ENCODE measurements at places on chromosomes 4 and X.

DNA sequence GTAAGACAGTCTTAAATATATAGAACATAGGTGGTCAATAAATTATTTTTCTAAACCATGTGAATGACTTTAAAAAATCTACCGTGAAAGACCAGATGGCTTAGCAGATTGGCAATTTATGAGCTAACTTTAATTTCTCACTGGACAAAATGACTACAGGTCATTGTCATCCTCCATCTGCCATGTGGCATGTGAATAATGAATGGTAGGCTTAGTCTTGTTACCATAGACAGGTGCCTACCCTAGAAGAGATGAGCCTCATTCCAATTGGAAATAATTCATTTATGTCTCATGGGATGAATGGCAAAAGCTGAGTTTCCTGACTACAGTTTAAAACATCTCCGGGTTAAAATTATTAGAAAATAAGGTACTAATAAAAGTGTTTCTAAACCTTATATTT lies 1043.3 kb downstream of the FAT4 start:
- no peak for DNase-seq

DNA sequence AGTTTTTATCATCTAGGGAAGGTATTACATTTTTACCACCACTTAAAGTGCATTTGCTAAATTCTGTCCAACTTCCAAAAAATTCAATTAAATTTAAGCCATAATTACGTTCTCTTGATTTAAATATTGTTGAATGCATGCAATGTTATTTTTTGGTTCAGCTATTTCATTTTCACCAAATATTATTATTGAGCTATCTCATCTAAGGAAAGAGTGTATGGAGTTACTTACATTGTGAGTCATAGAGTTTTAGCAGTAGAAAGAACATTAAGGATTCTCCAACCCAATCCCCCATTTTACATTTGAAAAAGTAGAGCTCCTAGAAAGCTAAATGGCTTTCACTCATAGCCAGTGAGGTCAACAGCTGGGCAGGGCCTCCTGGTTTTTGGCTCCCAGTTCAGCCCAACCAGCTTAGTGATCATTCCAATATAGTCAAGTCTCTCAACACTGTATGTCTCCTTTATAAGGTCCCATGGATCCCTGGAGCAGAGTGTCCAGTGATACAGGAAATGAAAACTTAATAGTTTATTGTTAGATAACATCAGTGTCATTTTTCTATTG lies 60.5 kb downstream of the NDNF start:
- no peak for DNase-seq

DNA sequence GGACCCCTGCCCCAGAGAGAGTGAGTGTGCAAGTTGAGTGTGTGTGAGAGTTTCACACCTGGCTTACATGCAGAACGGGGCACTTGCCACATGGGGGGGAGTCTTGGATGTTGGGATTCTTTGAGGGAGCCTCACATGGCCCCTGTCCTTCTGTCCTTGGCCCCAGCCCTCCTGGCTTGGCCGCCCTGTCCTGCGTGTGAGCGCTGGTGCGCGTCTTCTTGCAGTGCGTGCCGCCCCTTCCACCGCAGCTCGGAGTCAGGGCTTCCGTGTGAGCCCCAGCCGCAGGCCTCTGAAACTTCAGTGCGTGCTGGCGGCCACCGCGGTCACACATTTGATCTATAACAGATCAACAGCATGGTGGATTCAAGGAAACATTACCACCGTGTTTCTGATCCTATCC lies 30.1 kb upstream of the HGFAC start:
- DNase-seq = no peak

DNA sequence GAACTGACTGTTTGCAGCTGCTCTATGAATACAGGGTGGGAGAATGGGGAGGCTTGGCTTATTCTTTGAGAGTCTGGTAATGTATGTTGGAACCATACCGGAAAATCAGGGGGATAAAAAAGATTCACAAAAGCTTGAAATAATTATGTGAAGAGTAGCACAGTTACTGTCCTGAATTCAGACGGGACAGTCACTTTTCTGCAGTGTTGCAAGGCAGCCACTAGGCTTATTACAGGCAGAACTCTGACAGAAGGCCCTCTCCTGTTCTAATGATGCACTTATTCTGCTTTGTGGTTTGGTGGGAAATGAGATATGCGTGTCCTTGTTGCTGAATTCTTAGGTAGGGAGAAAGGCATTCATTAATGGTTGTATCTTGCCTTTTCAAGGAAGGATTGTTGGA lies 37.2 kb downstream of the GUCY1B1 start:
- DNase-seq = no peak

DNA sequence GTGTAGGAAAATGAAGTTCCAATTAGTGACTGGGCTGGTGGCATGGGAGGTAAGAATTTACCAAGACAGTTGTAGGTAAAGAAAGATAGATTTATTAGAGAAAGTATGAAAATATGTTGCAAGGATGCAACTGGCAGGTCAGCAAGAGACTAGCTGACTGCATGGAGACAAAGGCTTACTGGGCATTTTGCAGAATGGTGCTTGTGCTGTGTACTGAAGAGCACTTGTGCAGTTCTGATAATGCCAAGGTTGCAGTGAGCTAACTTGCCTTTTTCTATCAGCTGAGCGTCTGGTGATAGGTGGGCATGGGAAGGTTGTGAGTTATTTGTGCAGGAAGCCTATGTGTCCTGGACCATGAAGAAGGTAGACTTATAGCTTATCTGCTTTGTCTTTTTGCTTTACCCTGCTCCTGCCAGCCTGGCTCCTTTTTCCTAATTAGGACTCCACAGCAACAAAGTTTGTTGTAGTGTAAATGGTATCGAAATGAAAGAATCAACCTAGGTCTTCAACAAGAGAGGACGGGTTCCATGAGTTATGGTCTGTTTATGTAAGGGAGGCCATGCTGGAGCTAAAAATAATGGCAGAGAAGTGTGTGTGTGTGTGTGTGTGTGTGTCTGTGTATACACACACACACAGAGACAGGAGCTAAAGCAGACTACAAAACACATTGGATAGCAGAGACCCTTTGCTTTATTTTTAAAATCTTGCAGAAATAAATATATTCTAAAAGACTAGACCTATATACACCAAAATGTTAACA lies 15.0 kb downstream of the BST1 start:
- no peak for DNase-seq

DNA sequence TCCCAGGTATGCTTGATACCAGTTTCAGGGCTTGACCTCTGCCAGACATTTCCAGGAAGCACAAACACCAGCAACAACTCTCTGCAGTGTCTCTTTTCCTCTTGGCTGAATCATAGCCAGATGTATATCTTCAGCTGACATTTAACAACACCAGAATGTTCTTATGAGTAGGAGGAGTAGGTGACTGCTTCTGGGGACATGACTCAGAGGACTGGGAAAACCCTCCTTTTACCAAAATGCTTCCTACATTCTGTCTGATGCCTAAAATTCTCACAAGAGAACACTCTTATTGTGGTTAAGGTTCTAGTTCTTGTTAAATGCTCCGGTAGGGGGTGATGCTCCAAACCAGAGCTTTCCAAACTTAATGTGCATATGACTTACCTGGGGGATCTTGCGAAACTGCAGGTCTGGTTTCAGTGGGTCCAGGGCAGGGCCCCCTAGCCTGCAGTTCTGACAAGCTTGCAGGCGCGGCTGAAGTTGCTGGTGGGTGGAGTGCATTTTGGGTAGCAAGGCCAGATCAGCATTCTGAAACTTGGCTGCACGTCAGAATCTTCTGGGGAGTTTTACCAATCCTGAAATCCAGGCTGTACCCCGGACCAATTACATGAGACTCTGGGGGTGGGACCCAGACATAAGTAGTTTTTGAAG lies 329.3 kb upstream of the RPS6KA3 start:
- DNase-seq = no peak

DNA sequence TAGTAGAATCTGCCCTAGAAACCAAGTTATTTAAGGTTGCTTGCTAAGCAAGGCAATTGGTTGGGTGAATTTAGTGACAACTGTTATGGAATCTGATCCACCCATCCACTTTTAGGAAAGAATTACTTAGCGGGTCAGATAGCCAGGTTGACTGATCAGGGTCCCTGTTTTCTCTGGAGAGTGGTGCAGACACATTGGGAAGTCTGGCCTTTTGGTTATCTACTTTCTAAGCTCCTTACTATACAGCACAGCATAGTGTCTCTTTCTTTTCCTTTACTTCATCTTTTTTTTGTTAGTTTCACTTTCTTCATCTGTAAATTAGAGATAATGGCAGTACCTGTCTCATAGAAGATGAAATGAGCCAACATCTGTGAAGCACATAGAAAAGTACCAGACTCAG lies 7.4 kb downstream of the HERC3 start:
- no peak for DNase-seq

DNA sequence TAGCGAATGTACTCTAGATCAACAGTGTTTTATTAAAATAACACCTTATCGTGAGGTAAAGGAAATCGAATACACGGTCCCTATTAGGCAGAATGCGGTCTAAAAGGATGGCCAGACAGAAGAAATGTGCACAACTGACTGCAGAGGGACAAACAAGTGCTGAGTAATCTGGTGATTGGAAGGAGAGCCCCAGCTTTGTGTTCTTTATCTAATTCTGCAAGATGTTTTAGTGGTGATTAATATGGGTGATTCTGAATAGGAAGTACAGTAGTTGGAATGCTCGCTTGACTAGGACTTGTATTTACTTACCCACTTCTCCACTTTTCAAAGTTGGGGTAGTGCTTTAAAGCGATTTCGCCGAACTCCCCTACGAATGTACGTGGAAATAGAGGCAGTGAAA lies 1.2 kb downstream of the WDR44 start:
- DNase-seq = no peak

- no peak for DNase-seq
Measured at GRCh38 chr4:79842162-79842561, 230.9 kb downstream of the ANTXR2 start.

DNA sequence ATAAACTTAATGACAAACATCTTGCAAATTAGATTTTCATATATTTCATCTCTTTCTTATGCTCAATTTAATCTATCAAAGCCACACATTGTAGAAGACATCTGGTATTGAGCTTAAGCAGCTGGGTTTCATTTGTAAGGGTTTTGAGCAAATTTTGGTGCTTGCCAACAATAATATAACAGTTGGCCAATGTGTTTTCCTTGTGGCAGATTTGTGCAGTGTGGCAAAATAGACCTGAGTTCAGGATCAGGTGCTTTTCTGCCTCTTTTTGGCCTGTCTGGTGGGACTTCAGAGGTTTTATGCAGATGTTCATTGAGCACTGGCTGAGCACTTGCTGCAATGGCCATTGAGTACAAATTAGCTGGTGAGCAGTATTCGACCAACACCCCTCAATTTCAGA lies 301.9 kb downstream of the BMPR1B start:
- no peak for DNase-seq

DNA sequence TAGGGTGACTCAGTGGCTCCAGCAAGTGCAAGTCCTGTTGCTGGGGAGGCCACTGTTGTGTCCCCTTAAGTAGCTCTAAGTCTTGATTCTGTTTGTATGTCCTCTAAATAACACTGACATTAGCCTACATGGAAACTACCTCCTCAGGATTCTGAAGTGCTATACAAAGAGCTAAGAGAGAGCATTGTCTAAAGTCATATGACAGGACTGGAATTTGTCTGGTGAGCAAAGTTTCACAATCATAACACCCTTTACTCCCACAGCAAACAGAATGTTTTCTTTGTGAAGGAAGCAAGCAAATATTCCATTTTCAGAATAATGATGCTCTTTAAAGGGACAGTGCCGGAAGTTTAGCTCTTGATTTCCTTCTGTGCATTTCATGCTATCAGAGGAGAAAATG lies 23.4 kb upstream of the CT47A1 start:
- DNase-seq = no peak

GRCh38 chrX:130121505-130121800 lies 11.2 kb upstream of the ELF4 start:
- no peak for DNase-seq

DNA sequence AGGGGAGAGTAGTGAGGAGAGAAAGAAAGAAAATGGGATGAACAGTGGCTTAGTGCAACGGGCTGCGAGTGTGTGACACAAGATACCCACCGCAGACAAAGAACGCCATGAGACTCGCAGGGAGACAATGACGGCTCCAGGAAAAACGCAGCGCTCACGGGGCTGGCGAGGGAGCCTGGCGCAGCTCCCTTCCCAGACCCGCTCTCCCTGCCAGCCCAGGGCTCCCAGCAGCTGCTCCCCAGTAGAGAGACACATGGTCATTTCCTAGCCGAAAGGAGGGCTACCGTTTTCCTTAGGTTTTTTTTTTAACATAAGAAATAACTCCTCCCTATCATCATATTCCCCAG lies 149.5 kb downstream of the MAML3 start:
- no peak for DNase-seq

- DNase-seq = no peak
Measured at GRCh38 chrX:16739574-16739973, 20.2 kb downstream of the SYAP1 start.

DNA sequence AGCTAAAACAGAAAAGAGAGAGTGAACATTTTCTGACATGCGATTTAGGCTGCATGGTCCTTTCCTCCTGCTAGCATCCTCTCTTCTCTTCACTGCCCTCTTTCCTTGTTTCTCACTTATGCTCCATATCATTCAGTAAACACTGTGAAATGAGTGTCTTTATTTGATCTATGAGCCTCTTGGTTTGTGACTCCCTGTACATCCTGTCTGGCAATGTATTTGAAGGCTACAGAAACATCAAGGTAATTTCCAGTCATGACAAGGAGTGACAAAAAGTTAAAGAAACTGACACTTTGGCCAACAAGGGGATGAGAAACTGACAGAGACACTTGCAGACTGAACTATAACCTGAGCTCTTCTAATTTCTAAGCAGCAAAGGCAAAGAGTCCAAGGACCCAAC lies 8.7 kb downstream of the FTHL17 start:
- no peak for DNase-seq

GRCh38 chr4:121034017-121034416 lies 38.3 kb downstream of the NDNF start:
- DNase-seq = no peak

- DNase-seq = no peak
Measured at GRCh38 chr4:170465429-170465828, 375.7 kb upstream of the AADAT start.

- DNase-seq = no peak
Measured at GRCh38 chr4:15117270-15117946, 115.1 kb downstream of the CPEB2 start.

DNA sequence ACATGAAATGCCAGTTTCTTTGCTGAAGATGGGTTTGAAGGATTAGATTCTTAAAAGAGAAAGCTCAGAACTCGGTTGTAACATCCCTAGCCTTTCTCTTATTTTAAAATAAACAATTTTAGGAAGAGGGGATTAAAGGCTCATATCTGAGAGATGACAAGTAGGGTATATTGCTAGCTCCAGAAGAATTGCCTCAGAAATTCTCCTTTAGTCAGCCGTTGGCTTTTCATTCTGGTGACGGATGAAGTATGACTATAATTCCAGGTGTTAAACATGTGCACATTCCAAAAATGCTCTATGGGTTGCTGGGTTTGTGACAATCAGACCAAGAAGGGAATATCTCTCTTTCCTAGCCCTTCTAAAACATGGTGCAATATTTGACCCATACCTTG lies 17.8 kb downstream of the DKK2 start:
- DNase-seq = no peak

GRCh38 chr4:138875891-138876608 lies 139.5 kb upstream of the NOCT start:
- DNase-seq = no peak

DNA sequence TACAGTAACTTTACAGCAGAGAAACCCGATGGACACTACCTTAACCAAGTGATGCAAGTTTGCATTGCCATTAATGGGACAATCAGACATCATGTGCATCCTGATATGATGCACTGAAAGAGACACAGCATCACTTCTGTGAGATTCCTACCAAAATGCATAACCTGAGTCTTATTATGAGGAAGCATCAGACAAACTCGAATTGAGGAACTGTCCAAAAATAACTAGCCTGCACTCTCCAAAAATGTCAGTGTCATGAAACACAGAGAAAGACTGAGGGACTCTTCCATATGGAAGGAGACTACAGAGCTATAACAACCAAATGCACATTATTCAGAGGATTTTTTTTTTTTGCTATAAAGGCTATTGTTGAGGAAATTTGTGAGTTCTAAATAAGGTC lies 66.6 kb upstream of the IQSEC2 start:
- no peak for DNase-seq
